ENCODE measurements at places on chromosomes 4 and X.

DNA sequence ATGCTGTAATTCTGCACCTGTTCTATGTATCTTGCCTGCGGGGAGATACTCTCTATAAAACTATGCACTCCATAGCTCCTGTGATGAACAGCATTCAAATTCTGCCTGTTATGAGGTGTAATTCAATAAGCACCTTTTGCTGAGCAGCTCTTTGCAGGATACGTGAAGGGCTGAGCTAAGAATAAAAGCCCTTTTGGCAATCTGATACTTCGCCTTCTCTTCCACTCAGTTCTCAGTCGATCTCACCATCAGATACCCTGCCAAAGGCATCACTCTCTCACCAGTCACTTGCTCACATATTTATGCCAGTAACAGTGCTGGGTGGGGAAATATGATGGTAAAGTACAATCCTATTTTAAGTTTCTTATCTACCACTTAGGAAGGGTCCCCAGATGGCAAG lies 67.2 kb downstream of the RPS3A start:
- no peak for DNase-seq

DNA sequence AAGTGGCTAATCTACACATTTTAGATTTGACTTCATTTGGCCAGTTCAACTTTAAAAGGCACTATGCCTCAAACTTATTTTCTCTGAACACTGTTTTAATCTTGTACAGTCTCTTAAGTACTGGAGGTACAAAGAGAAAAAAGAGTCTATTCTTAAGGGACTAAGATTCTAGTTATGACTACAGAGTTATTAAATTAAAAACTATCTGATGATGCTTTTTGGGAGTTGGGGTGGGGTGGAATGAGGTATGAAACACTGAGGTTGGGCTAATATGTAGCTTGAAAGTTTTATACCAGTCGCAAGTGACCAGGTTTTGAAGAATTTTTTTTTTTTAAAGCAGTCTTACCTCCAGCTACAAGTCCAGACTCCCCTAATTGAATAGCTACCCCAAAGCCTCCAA lies 17.7 kb upstream of the GPR34 start:
- DNase-seq: no peak

- DNase-seq: peak; percentile 17
These were observed 444.7 kb downstream of the IQCM start for GRCh38 chr4:149370785-149371420.

DNA sequence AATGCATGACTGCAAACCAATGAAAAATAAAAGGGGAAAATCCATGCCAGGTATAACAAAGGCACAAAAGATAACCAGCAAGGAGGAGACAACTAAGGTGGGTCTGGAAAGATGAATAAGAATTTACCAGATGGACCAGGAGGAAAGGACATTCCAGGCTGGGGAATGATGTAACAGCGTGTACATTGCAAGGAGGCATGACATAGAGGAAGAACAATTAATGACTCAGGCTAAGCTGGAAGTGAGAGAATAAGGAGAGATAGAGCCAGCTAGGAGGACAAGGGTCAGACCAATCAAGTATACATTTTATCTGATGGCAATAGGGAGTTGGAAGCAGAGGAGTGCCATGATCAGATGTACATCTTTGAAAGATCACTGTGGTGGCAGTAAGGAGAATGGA lies 57.0 kb downstream of the MTMR8 start:
- no peak for DNase-seq

DNA sequence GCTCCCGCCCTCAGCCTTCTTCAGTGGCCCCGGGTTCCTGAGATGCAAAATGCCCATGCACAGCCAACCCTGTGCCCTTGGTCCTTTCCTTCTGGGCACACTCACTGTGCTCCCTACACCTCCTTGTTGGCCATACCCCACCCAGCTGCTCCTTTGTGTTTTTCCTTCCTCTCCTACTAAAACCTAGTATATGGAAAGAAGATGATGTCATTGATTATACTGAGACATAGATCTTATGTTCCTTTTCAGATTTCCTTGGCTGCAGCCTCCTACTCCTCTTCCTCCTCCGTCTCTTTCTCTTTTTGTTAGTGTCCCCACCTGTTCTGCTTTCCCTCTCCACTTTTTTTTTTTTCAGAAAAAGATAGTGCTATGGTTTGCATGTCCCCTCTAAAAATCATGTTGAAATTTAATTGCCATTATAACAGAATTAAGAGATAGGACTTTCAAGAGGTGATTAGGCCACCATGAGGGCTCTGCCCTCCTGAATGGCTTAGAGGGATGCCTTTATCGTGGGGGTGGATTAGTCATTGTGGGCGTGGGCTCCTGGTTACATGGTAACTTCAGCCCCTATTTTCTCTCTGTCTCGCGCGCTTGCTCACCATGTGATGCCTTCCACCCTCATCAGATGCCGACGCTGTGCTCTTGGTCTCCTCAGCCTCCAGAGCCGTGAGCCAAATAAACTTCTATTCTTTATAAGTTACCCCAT lies 254.9 kb upstream of the GATB start:
- DNase-seq: no peak

DNA sequence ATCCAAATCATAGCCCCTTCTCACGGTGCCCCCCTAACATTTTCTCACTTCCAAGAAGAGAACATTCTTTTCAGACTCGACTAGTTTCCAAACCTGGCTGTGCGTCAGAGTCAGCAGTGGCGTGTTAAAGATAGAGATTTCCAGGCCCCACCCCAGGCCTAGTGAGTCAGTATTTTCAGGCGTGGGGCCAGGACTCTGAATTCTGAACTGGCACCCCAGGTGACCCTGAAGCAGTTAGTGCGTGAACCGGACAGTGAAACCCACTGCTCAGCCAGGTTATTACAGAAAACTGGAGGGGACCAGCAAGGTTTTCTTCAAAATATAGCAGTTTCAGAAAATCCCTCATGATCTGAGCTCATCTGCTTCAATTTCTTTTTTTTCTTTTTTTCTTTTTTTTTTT lies 35.0 kb upstream of the BCOR start:
- no peak for DNase-seq

- no peak for DNase-seq
These were observed 66.9 kb downstream of the ARHGEF38 start for GRCh38 chr4:105619188-105619931.

- DNase-seq: peak; percentile 49
These were observed at the start of gene UCP1 for GRCh38 chr4:140568507-140569306. Gene UCP1 (minus strand): TSS chr4:140568961. CDS start chr4:140568729, 232 bp downstream.

DNA sequence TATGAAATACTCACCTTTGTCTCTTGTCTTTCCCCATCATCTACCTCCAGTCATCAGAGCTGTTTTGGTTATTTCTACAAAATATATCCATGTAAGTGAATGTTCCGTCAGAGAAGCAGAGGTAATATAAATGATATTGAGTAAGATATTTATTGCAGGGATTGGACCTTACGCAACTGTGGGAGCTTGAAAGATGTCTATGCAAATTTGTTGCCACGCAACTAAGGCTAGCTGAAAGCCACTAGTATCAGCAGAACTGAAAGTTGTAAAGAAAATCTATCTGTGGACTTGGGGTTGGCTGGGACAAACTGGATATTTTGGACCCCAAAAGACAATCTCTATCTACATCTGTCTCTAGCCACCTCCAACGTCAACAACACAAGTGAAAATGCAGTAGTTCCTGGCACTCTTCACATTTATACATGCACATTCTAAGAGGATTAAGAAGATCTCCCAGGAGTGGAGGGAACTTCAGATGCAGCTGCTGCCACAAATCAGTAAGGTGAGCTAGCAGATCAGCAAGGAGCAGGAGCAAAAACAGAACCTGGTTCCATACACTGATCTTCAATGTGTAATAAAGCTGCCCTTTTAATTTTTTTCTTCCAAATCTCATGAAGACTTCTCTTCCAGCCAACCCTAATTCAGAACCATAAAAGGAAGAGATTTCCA lies 8.5 kb upstream of the CCSER1 start:
- DNase-seq: no peak

DNA sequence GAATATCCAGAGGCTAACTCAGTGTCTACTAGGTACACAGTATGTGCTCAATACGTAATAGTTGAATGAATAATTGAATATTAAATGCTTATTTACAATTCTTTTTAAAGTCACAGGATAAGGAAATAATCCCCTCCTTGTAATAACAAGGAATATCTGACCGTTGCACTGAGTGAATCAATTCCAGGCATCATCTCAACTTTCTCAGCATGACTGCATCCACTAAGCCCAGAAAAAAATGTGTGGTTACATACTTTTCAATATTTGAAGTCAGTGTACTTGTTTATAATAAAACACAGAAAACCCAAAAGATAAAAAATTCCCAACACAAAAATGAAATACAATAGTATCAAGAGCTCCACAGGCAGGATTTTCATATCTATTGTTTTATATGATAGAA lies 105.4 kb downstream of the TMEM144 start:
- DNase-seq: no peak

GRCh38 chrX:119529345-119530276 lies 35.6 kb downstream of the STEEP1 start:
- DNase-seq: no peak

GRCh38 chrX:150156615-150157014 lies 206.5 kb upstream of the MAMLD1 start:
- no peak for DNase-seq

- DNase-seq: no peak
These were observed 3.2 kb downstream of the ADH1C start for GRCh38 chr4:99349338-99349737.

DNA sequence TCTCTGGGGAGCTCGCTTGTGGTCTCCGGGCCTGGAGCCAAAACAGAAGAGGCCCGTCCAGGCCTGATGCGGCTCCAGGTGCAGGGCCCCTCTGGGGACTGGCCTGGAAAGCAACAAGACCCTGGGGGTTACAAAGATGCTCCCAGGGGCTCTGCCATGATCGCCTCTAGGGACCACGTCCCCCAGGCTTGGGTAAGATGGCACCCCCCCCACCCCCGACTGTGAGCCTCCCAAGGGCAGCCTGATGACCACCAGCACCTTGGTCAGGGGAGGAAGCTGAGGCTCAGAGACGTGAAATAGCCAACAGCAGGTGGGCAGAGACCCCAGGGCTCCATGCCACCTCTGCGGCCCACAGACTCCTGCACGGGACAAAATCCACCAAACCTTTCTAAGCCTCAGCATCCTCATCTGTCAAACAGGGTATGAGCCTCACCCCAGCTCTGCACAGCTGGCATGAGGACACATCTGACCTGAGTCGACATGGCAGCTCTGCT lies 25.4 kb downstream of the C4orf50 start:
- DNase-seq: no peak

DNA sequence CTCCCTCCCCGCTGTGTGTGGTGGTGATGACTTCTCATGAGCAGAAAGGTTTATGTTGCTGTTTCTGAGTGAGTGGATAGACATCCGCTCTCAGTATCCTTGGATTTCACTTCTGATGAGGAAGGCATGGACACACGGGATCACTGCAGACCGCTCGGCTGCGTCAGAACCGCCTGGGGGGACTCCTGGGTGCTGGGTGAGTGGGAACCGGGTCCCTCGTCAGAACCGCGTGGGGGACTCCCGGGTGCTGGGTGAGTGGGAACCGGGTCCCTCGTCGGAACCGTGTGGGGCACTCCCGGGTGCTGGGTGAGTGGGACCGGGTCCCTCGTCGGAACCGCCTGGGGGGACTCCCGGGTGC lies 9.0 kb downstream of the CTBP1 start:
- DNase-seq: no peak

DNA sequence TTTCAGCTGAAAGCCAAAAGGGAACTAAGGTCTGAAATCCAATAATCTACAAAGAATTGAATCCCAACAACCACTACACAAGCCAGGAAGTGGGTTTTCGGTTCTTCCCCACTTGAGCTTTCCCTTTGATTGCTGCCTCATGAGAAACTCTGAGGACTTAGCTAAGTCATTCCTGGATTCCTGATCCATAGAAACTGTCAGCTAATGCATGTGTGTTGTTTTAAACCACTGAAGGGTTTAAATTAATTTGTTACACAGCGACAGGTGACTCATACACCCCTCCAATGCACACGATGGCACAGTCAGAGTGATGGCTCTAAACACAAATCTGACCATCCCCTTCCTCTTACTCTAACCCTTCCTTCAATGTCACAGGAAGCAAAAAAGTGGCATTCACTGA lies 282.9 kb downstream of the RAB28 start:
- DNase-seq: no peak

GRCh38 chr4:82864336-82864979 lies 26.5 kb downstream of the SEC31A start:
- DNase-seq: no peak

DNA sequence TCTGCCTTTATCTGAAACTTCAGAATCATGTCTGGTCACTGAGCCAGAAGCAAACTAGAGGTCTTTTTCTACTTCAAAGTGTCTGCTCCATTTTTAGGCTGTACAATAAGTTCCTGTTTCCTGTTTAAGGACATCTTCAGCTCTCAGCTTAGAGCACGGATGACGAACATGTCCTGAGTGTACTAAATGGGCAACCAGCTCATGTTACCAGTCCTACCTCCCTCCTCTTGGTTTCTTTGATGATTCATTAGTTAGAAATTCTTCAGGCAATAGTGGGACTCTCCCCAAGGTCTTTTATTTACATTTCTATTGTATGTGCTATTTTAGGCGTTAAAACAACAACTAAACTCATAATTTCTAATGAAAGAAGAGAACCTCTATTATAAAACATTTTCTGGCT lies 58.0 kb downstream of the ENPEP start:
- DNase-seq: no peak

DNA sequence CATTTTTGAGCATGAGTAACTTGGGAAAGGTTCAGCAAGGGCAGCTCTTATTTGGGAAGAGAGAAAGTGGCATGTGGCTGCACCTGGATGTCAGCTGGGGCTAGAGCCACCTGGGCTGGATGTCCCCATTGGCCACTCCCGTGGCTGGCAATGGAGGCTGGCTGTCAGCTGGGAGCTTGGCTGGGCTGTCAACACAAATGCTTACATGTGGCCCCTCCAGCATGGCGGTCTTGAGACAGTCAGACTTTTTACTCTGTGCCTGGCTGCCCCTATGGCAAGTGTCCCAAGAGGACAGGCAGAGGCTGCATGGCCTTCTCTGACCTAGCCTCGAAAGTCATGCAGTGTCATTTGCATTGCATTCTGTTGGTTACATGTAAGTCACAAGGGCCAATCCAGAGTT lies 99.6 kb downstream of the FAM53A start:
- DNase-seq: no peak

DNA sequence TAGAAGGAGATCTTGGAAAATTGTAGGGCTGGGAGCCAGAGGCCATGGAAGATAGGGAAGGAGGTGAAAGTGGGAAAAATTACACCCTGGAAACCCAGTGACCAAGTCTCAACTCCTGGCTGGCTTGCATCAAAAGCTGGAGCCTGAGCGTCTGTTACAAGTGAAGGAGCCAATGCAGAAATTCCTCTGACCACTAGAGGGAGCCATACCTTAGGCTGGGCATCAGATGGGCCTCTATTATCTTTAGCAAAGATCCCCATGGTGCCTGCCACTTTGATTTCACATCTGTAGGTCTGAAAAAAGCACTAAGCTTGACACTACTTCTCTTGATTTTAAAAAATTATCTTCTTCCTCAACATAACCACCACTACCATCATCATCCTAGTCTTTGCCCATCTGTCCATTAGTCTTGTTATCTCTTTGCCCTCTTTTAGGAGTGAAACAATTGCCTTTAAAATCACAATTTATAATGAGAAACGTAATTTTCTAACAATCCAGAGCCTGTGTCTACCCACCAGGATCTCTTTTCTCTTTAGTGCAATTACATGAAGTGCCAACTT lies 62.9 kb downstream of the ANAPC4 start:
- peak; percentile 80 for DNase-seq
